ENCODE measurements at places on chromosomes 6 and 20. TPM values are rescaled to one million over a fixed set of nuclear protein-coding genes. Genes with fewer than 3 reads are reported as not detected.

CFB gene
- total RNA-seq = 18.9 TPM

LYRM2 gene
- 12.0 TPM for total RNA-seq

GTSF1L gene
- total RNA-seq = not detected

OOEP gene
- not detected for total RNA-seq

FERMT1 gene
- total RNA-seq = 3.5 TPM
